Naive thymus-derived CD4-positive, alpha-beta T cell (primary cell): ENCODE measurements at places on chromosomes 5 and 9. TPM values are rescaled to one million over a fixed set of nuclear protein-coding genes. Genes with fewer than 3 reads are reported as not detected.

The NOXA1 gene
- total RNA-seq: 0.94 TPM in 2 replicates

GRCh38 chr5:145579301-145579700, 255.8 kb downstream of the PRELID2 start:
- no peak for DNase-seq

The PCDHB3 gene
- total RNA-seq: not detected

The LCN15 gene
- not detected for total RNA-seq

The PHYKPL gene
- total RNA-seq: 167 and 176 TPM in 2 replicates

The SLC25A2 gene
- 0.49 TPM for total RNA-seq
